ENCODE measurements at places on chromosomes 1 and 21. TPM values are rescaled to one million over a fixed set of nuclear protein-coding genes. Genes with fewer than 3 reads are reported as not detected.

Gene SPATA21
- not detected for total RNA-seq

Gene RUNX3
- total RNA-seq, result 0.48 TPM

- DNase-seq, result no peak
- H3K36me3 ChIP-seq, result peaks cover 22% of the 10 kb centered on the region
- peak overlapping the region; percentile 91 for H3K4me3 ChIP-seq
- H3K27me3 ChIP-seq, result no peaks in the 10 kb centered on the region
- peak overlapping the region; percentile 94 for H3K27ac ChIP-seq
Observed at GRCh38 chr1:234373959-234374254, 651 bp downstream of the COA6 start.

DNA sequence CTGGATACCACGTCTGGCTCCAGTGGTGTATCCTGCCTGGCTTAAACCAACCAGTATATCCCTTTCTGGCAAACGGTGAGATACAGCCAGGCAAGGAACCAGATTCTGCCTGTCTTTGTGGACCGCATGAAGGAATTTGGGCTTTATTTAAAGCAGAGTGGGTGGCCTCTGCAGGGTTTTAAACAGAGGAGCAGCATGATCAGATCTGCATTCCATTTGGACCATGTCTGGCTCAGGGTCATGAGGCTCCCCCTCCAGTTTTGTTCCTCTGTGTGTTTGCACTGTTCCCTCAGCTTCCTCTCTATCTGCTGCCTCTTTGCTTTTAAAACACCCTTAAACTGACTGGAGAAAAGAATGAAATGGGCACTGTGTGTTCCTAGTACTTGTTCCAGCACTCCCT lies 195.0 kb downstream of the GIPC2 start:
- no peak overlapping the region for H3K4me3 ChIP-seq
- no peaks in the 10 kb centered on the region for H3K4me1 ChIP-seq
- no peak for DNase-seq

DNA sequence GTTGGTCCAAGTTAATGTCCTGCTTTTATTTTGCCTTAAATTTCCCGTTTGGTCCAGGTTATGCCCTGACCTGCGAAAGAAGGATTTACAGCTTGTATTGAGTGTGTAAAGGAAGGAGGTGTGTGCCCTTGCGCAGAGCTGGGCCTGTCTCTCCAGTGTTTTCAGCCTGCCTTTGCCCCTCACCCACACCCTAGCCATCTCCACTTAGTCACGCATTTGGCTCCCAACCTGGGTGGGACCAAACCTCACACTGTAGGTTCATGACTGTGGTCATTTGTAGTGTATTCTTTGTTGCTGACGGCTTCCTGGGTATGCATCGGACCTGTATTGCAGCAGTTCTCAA lies 572 bp upstream of the SRSF10 start:
- no peaks in the 10 kb centered on the region for H3K27me3 ChIP-seq
- H3K4me3 ChIP-seq, result peak overlapping the region; percentile 95
- no peak for DNase-seq
- no peaks in the 10 kb centered on the region for H3K36me3 ChIP-seq

Gene OR6K3
- not detected for total RNA-seq

GRCh38 chr1:78286686-78287085 lies 204.1 kb upstream of the PTGFR start:
- no peaks in the 10 kb centered on the region for H3K4me1 ChIP-seq
- H3K4me3 ChIP-seq, result no peak overlapping the region
- H3K27ac ChIP-seq, result no peak overlapping the region
- H3K36me3 ChIP-seq, result no peaks in the 10 kb centered on the region
- DNase-seq, result no peak

Gene KLF17
- total RNA-seq, result not detected

GRCh38 chr1:50822035-50822776 lies 137.9 kb downstream of the FAF1 start:
- no peaks in the 10 kb centered on the region for H3K27me3 ChIP-seq
- H3K4me1 ChIP-seq, result no peaks in the 10 kb centered on the region
- no peak overlapping the region for H3K27ac ChIP-seq
- no peak for DNase-seq
- no peaks in the 10 kb centered on the region for H3K36me3 ChIP-seq

- no peak overlapping the region for H3K4me3 ChIP-seq
- DNase-seq, result no peak
- H3K27ac ChIP-seq, result no peak overlapping the region
- no peaks in the 10 kb centered on the region for H3K36me3 ChIP-seq
- no peaks in the 10 kb centered on the region for H3K4me1 ChIP-seq
Observed at GRCh38 chr1:200917291-200917817, 22.7 kb downstream of the INAVA start.

GRCh38 chr1:6534248-6534822 lies 20.0 kb downstream of the NOL9 start:
- DNase-seq, result no peak
- H3K4me3 ChIP-seq, result no peak overlapping the region
- H3K4me1 ChIP-seq, result no peaks in the 10 kb centered on the region
- peaks cover 48% of the 10 kb centered on the region for H3K36me3 ChIP-seq

Gene U2AF1
- total RNA-seq, result 24.3 TPM

GRCh38 chr1:21217812-21218596 lies 41.3 kb upstream of the EIF4G3 start:
- H3K27me3 ChIP-seq, result no peaks in the 10 kb centered on the region
- peaks cover 8% of the 10 kb centered on the region for H3K4me1 ChIP-seq
- DNase-seq, result no peak

DNA sequence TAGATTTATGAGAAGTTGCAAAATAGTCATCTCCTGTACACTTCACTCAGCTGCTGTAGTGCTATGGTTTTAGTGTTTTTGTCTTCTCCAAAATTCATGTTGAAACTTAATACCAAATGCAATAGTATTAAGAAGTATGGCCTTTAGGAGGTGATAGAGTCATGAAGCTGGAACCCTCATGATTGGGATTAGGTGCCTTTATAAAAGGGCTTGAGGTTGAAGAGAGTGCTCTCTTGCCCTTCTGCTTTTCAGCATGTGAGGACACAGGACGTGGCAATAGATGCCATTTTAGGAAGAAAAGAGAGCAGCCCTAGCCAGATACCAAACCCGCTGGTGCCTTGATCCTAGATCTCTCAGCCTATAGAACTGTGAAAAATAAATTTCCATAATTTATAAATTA lies 87.6 kb downstream of the CTH start:
- no peak overlapping the region for H3K27ac ChIP-seq
- no peaks in the 10 kb centered on the region for H3K36me3 ChIP-seq
- DNase-seq, result no peak
- H3K4me1 ChIP-seq, result no peaks in the 10 kb centered on the region
- H3K27me3 ChIP-seq, result no peaks in the 10 kb centered on the region
- H3K4me3 ChIP-seq, result no peak overlapping the region

- no peak for DNase-seq
- H3K36me3 ChIP-seq, result peaks cover 4% of the 10 kb centered on the region
- peak overlapping the region; percentile 98 for H3K27ac ChIP-seq
- H3K4me3 ChIP-seq, result peak overlapping the region; percentile 92
- no peaks in the 10 kb centered on the region for H3K4me1 ChIP-seq
Observed at GRCh38 chr1:85274969-85275453, 1.4 kb downstream of the BCL10 start.

DNA sequence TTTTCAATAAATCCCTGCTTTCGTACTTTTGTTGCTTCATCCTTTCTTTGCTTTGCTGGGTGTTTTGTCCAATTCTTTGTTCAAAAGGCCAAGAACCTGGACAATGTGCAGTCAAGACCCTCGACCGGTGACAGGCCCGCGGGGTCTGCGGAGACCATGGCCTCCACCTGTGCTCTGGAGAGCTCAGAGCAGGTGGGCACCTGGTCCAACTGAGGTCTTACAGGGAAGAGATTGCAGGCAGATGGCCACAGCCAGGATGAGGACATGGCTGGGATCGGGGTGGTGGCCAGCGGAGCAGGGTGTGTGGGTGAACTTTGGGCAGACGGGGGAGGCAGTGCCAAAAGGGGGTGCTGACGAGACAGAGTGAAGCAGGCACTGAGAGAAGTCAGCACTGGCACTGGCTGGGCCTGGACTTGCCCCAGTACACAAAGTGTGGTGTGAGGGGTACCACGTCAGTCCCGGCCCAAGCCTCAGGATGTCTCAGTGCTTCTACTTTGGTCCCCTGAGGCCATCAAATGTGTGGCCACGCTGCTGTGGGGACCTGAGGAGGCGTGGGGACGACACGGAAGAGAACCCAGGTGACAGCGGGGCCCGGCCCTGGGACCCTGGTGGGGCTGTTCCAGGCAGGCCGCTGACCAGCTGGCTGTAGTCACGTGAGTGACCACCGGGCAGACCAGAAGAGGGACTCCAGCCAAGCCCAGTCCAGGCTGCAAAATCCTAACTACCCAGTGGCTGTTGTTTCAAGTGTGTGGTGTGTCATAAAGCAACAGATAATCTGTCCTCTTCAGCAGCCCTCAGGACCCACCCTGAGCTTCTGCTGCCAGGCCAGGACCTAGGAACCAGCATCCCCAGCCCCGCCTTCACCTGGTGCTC lies 10.4 kb upstream of the CCDC27 start:
- no peak for DNase-seq
- H3K27ac ChIP-seq, result no peak overlapping the region
- H3K27me3 ChIP-seq, result no peaks in the 10 kb centered on the region
- H3K36me3 ChIP-seq, result peaks cover 51% of the 10 kb centered on the region
- peaks cover 26% of the 10 kb centered on the region for H3K4me1 ChIP-seq

GRCh38 chr1:221740369-221740992 lies 1.4 kb downstream of the DUSP10 start:
- H3K36me3 ChIP-seq, result no peaks in the 10 kb centered on the region
- peaks cover 43% of the 10 kb centered on the region for H3K4me1 ChIP-seq
- DNase-seq, result no peak
- peak overlapping the region; percentile 96 for H3K27ac ChIP-seq
- H3K4me3 ChIP-seq, result peak overlapping the region; percentile 69
- H3K27me3 ChIP-seq, result no peaks in the 10 kb centered on the region

Gene AADACL3
- total RNA-seq, result not detected

- no peaks in the 10 kb centered on the region for H3K27me3 ChIP-seq
- H3K4me1 ChIP-seq, result no peaks in the 10 kb centered on the region
- no peak overlapping the region for H3K4me3 ChIP-seq
- H3K27ac ChIP-seq, result no peak overlapping the region
- no peaks in the 10 kb centered on the region for H3K36me3 ChIP-seq
- DNase-seq, result no peak
Observed at GRCh38 chr21:42630626-42631025, 22.8 kb upstream of the PDE9A start.

Gene WNT4
- 0.16 TPM for total RNA-seq

GRCh38 chr1:172203902-172204301 lies 216.6 kb upstream of the C1orf105 start:
- H3K4me3 ChIP-seq, result no peak overlapping the region
- no peaks in the 10 kb centered on the region for H3K36me3 ChIP-seq
- no peak overlapping the region for H3K27ac ChIP-seq
- no peaks in the 10 kb centered on the region for H3K27me3 ChIP-seq

DNA sequence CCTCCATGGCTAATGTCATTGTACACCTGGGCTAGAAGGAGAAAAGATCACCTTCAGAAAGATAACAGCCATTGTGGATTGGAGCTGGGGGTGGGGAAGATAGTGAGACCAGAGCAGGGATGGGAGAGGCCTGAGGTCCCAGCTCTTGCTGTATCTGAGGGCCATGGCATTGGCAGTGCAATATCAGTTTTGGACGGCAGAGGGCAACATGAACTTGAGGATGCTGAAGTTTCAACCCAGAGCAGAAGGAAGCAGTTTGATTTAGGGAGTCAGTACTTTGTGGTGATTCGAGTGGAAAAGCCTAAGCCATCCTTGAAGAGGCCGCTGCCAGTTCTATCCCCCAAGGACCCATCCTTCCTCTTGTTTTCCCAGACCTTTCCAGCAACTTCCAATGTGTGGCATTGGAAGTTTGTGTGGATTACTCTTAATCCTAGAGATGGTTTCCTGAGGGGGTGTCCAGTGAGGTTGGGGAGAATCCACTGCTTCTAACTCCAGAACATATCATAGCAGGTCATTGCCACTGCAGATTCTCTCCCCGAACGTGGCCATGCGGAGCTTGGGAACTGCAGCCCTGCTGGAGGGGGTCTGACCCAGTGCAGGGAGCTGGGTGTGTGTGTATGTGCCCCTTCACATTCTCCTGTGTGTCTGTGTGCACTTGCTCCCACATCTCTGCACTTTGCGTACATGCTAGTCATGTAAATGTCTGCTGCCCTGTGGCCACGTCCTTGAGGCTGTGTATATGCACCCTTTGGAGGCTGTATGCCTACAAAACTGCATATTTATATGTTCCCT lies 24.1 kb downstream of the SLC26A9 start:
- H3K36me3 ChIP-seq, result no peaks in the 10 kb centered on the region
- H3K4me1 ChIP-seq, result peaks cover 48% of the 10 kb centered on the region
- peak; percentile 91 for DNase-seq
- peak overlapping the region; percentile 28 for H3K4me3 ChIP-seq
- no peaks in the 10 kb centered on the region for H3K27me3 ChIP-seq
- H3K27ac ChIP-seq, result peak overlapping the region; percentile 83

Gene CHI3L2
- 9.9 TPM for total RNA-seq

DNA sequence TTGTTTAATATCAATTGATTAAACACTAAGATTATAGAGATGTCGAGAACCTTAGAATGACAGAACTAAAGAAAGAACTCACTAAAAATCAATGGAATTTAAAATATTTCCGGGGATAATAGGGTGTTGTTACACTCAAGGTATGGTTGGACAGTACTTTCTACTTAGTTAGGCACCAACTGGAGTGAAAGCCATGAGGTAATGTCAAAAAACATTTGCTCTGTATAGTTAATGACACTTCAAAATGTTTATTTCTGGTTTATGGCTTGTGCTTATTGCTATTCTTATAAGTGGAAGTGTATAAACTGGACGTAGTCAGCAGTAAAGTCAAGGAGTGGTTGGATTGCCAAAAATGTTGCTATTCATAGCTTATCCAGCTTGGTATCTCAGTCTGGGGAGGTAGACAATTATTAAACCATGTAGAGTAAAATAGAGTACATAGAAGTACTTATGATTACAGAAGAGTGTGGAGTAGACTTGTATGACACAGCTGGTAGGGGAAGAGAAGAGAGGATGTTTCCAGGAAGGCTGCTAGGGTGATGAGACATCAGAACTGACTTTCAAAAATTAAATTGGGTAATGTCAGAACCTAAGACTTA lies 56.5 kb upstream of the BMP8A start:
- no peak overlapping the region for H3K4me3 ChIP-seq
- no peaks in the 10 kb centered on the region for H3K4me1 ChIP-seq
- H3K27me3 ChIP-seq, result no peaks in the 10 kb centered on the region

DNA sequence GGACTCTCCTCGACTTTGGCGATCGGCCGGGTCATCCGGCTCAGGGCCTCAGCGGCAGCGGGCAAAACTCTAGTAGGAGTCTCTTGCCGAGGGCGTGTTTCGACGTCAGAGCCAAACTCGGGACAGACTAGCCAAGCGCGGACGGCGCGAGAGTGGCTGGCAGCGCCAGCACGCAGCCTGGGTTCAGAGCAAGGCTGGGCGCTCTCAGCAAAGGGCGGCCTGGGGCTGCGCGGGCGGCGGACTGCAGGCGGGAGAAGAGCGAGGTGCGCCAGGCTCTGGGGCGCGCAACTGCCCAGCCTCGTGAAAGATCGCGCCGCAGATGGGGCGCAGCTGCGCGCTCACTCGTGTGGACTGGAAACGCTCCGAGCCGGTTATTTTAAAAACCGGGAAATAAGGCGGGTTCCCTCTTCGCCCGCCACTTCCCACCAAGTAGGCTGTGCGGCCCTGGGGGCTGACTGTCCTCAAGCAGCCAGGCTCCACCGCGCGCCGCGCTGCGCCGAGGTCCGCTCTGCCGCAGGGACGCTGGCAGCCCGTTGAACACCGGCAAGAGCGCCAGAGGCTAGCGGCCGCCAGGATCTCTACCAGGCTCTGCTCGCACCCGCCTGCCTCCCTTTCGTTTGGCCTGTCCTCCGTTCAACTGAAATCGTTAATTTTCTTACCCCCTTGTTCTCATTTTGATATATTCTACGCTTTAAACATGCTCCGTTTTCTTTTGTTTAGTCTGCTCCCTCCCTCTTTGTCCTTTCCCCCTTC lies 2.4 kb downstream of the ALX3 start:
- peak overlapping the region; percentile 2 for H3K4me3 ChIP-seq
- no peaks in the 10 kb centered on the region for H3K36me3 ChIP-seq
- peaks cover 35% of the 10 kb centered on the region for H3K27me3 ChIP-seq
- H3K27ac ChIP-seq, result no peak overlapping the region
- no peak for DNase-seq
- no peaks in the 10 kb centered on the region for H3K4me1 ChIP-seq

Measured in right atrium auricular region (tissue), 2 donors.